ENCODE measurements at places on chromosomes 12 and 14.

DNA sequence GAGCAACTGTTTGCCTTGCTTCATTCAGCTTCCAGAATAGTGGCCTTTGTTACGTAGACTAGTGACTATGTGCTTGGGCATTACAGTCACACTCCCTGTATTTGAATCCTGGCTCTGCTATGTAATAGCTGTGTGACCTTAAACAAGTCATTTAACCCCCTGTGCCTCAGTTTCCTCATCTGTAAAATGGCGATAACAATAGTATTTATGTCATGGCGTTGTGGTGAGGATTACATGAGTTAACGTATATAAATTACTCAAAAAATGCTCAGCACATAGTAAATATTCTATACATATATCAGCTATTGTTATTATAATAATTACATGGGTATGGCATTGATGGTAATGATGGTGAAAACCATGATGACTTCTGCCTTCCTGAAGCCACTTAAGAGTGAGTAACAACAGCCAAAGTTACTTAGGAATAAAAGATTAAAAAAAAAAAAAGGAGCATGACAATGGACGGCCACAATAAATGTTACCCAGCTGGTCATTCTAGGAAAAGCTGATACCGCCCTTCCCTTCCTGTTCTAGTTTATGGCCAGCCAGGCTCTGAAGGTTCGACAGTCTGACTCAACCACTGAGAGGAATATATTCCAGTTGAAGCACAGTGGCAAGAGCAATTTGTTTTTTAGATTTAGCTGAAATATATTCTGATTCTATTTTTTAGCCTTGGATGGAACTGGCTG is 9.9 kb upstream of the ADIPOR2 start:
- no peak for DNase-seq

DNA sequence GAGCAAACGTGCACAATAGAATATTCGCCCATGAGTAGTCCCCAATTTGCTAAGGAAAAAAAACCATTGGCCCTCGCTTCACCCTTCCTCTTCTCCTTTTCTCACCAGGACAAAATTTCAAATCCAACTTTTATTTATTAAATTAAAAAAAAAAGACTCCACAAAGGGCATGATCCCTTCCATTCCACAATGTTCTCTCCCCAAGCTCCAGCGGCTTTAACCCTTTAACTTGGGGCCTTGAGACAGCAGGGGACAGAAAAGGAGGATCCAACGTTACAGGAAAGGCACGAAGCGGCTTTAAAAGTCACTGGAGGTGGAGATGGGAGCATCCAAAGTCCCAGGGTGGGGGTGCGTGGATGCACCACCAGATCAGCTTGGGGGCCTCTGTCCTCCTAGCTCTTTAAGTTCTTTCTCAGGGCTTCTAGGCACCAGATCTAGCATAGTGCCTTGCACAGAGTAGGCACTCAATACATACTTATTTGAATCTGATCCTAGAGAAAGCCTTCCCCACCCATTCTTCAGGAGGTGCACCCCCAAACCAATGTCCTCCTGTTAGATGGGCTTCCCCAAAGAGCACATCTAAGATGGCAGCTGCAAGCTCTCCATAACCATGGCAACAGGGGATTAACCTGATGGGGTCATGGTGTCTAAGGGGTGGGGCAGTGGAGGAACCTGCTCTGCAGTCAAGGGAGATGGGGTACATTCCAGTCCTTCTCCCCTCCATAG is 5.2 kb upstream of the AAAS start:
- DNase-seq, result no peak

- no peak for DNase-seq
These were observed 186.2 kb downstream of the PELI2 start for GRCh38 chr14:56304456-56304855.

GRCh38 chr14:81406863-81407262 is 6.7 kb upstream of the STON2 start:
- no peak for DNase-seq

- DNase-seq, result peak; percentile 69
These were observed at the start of gene HOXC5 for GRCh38 chr12:54032627-54033100. TSS of gene HOXC5 (plus strand) at chr12:54033050. CDS start at chr12:54033123, 73 bp downstream.

- no peak for DNase-seq
These were observed 1.0 kb downstream of the SMARCC2 start for GRCh38 chr12:56188131-56188777.

- no peak for DNase-seq
These were observed 10.0 kb downstream of the CDCA4 start for GRCh38 chr14:105010891-105011291.

GRCh38 chr12:46763230-46763629 is 62.6 kb downstream of the SLC38A4 start:
- no peak for DNase-seq

DNA sequence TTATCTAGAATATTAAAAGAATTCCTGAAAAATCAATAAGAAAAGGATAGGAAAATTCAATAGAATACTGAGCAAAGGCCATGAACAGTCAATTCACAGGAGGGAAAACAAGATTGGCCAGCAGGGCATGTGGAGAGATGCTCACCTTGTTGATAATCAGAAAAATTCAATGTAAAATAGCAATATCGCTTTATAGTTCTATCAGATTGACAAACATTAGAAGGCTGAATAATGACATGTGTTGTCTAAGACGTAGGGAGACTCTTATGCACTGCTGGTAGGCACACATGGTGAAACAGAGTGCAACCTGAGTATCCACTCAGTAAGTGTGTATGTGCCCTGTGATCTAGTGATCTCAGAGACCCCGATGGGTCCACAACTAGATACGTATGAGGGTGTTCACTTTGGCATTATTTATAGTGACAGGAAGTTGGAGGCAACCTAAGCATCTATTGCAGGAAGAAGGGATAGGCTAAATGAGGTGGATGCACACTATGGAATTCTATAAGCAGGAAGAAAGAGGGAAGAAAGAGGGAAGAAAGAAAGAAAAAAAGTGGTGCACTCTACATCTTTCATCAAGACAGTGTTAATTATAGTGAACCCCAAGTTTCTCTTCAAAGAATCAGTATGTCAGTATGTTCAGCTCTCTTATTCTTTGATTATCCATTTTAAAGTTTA is 3.8 kb upstream of the ANKRD33 start:
- DNase-seq, result no peak

DNA sequence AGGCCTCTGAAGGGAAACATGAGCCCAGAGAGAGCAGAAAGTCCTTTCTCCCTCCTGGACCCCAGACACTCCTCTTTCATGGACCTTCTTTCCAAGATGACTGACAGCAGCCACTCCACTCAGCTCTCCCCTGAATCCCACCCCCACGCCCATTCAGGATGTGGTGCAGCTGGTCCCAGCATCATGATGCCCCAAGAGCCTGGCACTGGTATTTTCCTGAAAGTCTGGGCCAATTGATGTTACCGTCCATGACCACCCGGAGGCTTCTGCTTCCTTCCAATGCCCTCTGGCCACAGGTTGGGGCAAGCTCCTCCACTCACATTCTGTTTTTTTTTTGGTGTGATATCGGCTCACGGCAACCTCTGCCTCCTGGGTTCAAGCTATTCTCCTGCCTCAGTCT is 112.6 kb downstream of the CALM1 start:
- no peak for DNase-seq

DNA sequence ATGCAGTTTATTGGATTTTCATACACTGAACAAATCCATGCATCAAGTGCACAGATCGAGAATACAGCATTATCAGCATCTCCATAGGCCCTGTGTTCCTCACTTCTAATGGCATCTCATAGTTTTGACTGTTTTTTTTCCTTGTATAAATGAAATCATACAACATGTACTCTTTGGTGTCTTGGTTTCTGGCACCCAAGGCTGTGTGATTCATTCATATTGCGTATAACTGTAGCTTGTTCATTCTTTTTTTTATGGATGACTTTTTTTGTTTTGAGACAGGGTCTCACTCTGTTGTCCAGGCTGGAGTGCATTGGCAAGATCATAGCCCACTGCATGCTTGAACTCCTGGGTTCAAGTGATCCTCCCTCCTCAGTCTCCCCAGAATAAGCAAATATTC is 14.3 kb downstream of the RASSF8 start:
- DNase-seq, result no peak

- peak; percentile 87 for DNase-seq
These were observed at the start of gene ENO2 for GRCh38 chr12:6914246-6914946. TSS of gene ENO2 (plus strand) at chr12:6914580. CDS start at chr12:6915833, 1,253 bp downstream.

- DNase-seq, result no peak
These were observed 9.1 kb upstream of the SERPINA1 start for GRCh38 chr14:94397289-94398181.

GRCh38 chr12:74820324-74820723 is 282.7 kb downstream of the ATXN7L3B start:
- no peak for DNase-seq

- no peak for DNase-seq
These were observed 46.7 kb downstream of the SLC4A8 start for GRCh38 chr12:51471111-51471864.

DNA sequence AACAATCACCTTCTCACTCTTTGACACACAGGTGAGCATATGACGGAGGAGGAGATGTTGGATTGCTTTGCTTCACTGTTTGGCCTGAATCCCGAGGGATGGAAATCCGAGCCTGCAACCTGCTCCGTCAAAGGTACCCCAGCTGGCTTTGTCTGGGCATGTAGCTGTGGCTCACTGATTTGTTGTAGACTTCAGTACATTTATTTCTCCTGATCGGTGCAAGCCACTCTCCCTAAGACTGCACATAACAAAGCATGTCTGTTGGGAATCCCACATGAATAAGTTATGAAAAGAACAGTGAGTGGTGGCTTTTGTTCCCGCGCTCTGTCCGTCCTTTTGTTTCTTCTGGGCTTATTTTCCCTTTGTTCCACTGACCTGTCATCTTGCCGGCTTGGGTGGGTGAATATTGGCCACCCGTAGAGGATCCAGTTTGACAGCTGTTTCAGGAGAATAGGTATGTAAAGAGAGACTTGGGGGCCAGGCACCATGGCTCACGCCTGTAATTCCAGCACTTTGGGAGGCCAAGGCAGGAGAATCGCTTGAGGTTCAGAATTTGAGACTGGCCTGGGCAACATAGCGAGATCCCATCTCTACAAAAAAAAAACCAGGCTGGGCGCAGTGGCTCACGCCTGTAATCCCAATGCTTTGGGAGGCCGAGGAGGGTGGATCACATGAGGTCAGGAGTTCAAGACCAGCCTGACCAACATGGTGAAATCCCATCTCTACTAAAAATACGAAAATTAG is 20.0 kb upstream of the BCL7A start:
- DNase-seq, result no peak

GRCh38 chr12:28869197-28869596 is 279.9 kb upstream of the FAR2 start:
- DNase-seq, result no peak

GRCh38 chr12:56230432-56231183 is 757 bp downstream of the SLC39A5 start:
- DNase-seq, result no peak

- peak; percentile 1 for DNase-seq
These were observed 490.4 kb upstream of the ATP2B1 start for GRCh38 chr12:90199006-90199405.

- no peak for DNase-seq
These were observed 92.0 kb upstream of the SLC38A4 start for GRCh38 chr12:46917821-46918220.

DNA sequence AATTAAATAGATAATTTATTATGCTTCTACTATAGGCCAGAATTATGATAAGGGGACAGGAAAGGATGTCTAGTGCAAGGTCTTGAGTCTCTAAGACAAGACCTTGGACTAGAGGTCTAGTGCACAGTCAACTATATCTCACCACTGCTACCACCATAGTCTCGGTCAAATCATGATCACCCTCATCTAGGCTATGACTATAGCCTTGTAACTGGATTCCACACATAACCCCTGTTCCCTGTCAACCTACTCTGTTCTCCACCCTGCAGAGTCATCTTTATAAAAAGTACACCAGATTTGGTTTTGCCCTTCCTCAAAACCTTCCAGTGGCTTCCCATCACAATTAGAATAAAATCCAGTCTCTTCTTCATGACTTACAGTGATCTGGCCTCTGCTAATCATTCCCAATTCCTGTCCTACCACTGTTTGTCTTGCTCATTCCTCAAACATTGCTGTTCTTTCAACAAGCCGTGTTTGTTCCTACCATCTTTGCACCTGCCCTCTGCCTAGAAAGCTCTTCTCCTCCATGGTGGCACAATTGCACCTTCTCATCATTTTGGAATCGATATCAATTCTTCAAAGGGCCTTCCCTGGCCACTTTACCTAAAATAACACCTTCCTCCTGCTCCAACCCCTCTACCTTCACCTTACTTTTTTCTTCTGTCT is 169.4 kb downstream of the FOXN3 start:
- DNase-seq, result no peak

DNA sequence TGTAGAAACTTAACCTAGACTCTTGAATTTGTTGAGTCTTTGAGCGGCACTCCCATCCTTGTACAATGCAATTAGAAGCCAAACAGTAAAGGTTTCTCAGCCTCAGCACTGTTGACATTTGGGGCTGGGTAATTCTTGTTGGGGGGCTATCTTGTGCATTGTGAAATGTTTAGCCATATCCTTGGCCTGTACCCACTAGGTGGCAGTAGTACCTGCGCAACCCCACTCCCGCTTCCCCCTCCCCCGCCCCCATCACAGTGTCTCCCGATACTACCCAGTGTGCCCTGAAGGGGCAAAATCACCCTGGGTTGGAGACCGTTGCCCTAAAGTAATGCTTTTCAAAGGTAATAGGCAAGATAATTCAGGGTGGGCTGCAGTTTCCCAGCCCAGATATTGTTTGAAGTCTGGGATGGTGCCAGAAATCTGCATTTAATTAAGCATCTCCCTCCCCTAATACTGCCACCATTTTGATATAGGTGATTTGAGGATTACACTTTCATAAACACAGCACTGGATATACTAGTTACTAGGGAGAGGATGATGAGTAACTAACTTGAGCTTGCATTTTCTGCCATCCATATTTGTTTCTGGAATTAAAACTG is 1.8 kb downstream of the COX6A1 start:
- peak; percentile 82 for DNase-seq

DNA sequence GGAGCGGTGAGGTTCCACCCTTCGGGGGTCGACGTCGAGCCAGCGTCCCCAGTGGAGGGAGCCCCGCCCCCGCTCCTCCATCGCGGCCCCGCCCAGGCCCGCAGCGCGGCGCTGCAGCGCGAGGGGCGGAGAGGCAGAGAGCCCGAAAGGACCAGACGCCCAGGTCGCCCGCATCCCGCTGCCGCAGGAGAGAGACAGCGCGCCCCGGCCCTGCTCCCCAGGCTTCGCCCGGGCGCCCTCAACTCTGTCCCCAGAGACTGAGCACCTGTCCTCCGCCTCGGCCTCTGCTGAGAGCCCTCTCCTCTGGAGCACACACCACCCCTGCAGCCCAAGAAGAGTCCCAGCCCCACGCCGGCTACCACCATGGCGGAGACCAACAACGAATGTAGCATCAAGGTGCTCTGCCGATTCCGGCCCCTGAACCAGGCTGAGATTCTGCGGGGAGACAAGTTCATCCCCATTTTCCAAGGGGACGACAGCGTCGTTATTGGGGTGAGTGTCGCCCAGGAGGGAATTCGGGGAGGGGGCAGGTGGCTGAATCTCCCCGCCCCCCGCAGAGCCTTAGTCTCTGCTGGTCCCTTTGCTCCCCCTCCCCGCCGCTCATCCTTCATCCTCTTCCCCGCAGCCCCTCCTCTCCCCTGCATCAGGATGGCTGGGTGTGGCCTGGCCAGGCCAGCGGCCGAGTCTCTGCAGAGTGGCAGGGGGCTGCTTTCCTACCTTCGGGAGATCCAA is at the start of gene KIF5A:
Gene KIF5A, plus strand, starts transcription at position 136 of the 732 bp plus-strand sequence. Its CDS starts 228 bp downstream, at position 364.
- DNase-seq, result peak; percentile 55

All from CD4-positive, alpha-beta T cell treated with Interleukin-1 beta for 1 hour (primary cell).